ENCODE measurements at places on chromosomes 13 and 19.
A peak's percentile ranks its signal among the peaks of the same experiment; 100 is the strongest.

DNA sequence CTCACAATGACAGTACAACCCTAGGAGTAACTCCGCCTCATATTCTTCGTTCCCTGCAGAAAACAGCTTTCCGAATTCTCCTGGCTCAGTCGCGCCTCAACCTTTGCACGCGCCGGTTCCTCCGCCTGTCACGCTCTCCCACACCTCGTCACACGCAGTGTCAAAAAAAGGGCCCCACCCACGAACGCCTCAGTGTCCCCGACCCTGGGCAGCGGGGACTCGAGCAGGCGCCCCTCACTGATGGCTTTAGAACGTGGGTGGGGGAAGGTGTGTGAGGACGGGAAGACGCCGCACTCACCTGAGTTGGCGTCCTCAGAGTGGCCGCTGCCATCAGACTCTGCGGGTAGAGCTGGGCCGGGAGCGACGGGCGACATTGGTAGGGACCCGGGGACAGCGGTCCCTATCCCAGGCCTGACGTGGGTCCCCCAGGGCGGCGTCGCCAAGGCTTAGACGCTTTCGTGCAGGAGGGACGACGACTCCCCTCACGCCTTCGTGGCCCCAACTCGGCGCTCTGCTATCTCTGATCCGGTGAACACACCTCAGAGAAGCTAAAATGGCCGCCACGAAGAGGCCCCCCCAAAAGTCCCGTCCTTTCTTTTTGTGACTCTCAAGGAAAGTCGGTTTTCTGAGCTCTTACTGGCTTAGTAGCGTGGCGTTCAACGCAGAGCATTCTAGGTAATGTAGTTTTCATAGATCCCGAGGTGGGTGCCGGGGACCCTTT, at the start of gene ZNF154:
Gene ZNF154 (minus strand): TSS at position 564 of the 721 bp plus-strand sequence. CDS start 233 bp downstream, at position 331.
- no peak for DNase-seq

GRCh38 chr13:75587679-75588078, 38.1 kb downstream of the UCHL3 start:
- no peak for DNase-seq

DNA sequence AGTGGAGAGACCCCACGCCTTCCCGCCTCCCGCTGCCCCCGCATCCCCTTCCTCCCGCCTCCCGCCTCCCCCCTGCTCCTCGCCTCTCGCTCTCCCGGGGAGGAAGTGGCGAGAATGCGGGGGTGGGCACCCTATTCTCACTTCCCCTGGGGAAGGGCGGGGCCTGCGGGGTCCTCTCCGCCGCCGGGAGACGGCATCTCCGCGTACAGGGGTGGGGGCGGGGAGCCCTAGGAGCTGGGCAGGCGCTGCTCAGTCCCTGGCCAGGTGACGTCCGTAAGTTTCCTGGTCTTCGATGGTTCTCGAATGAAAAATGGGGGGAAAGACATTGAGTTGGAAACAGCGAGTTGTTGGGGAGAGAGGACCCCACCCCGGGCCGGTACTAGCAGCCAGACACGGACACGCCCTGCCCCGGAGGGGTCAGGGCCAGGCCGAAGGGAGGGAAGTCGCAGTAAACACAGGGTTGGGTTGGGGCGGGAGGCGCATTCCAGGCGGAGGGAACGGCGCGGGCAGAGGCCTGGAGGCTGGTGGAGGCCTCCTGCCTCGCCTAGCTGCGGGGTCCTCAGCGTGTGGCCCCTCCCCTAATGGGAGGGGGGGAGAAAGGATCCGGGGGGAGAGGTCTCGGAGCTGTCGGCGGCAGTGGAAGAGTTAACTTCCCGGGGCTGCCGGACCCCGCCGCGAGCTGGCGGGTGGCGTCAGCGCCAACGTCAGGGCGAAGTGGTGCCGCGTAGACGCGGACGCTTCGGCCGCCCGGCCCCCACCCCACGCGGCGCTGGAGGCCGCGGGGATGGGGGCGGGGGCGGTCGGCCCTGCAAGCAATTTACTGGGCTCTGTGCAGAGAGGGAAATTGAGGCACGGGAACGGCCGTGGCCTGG, 10.4 kb upstream of the JUND start:
- peak; percentile 66 for DNase-seq

DNA sequence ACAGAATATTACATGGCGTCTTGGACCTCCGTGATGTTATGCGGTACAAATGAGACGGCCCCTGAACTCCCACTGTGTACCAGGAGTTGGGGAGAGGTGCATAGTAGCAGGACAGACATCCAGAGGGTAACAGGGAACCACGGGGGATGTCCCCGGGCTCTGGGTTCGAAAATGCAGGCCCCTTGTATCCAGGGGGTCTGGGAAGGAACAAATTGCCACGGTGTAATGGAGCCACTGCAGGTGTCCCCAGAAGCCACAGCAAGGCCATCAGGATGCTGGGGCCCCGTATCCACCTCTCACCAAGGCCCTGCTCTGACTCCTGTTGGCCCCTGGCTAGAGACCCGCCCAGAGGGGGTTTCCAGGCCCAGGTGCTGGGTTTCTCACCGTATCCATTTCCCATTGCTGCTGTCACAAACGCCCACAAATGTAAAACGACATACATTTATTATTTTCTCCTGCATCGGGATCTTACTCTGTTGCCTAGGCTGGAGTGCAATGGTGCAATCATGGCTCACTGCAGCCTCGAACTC, 77.8 kb downstream of the INSR start:
- no peak for DNase-seq

GRCh38 chr13:38990693-38991092, at the start of gene STOML3:
Gene STOML3, minus strand, starts transcription at chr13:38990831. Its CDS starts 110 bp downstream, at chr13:38990721.
- DNase-seq, result no peak

DNA sequence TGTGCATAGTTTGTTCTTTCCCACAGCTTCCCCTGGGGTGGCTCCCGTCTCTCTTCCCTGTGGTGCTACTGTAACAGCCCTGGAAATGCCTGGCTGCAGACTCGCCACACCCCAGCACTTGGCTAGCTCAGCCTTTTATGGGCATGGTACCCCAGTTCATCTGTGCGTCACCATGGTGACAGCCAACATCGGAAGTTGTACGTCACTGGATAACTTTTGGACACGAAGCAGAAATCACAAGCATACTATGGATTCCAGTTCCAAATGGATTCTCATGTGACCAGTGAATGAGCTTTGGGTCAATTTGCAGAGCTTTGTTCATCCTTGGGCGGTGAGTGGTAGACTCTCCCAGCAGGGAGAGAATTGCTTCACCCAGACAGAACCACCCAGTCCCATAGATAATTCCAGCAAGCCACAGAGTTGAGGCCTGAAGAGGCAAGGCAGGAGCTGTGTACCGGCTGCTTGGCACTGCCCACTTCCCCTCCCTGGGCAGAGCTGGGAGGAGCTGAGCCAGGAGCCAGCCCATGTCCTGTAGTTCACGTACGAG, 54.4 kb downstream of the COL4A2 start:
- DNase-seq, result no peak

- no peak for DNase-seq
Measured at GRCh38 chr13:112615391-112615790, 27.4 kb upstream of the TUBGCP3 start.

DNA sequence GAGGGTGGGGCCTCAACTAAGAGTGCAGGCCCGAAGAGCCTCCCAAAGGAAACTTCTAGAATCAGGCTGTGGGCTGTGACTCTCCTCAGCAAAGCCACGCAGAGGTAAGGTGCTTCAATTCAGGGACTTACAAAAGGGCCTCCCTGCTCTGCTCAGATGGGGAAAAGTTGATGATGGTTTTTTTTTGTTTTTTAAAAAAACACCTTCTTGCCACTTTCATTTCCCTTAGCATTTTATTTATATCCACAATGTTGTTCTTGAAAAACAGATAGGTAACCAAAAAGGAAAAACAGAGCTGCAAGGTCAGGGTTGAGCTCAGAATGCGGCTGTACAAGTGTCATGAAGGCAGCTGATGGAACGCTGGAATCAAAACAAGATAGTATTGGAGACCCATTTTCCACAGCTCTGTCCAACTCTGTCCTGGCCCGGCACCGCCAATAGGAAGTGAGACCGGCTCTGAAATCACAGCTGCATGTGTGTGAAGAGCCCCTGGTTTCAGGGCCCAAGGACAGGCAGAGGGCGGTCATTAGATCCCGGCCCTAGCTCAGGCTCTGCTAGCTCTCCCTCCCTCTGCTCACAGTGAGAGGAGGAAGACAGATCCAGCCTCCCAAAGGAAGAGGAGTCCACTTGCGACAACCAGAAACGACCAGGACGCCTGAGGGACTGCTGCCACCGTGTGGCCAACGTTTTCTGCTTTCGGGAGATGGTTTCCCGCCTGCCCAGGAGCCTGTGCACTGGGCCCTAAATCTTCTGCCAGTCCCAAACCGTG, 58.3 kb downstream of the KLF2 start:
- peak; percentile 75 for DNase-seq

DNA sequence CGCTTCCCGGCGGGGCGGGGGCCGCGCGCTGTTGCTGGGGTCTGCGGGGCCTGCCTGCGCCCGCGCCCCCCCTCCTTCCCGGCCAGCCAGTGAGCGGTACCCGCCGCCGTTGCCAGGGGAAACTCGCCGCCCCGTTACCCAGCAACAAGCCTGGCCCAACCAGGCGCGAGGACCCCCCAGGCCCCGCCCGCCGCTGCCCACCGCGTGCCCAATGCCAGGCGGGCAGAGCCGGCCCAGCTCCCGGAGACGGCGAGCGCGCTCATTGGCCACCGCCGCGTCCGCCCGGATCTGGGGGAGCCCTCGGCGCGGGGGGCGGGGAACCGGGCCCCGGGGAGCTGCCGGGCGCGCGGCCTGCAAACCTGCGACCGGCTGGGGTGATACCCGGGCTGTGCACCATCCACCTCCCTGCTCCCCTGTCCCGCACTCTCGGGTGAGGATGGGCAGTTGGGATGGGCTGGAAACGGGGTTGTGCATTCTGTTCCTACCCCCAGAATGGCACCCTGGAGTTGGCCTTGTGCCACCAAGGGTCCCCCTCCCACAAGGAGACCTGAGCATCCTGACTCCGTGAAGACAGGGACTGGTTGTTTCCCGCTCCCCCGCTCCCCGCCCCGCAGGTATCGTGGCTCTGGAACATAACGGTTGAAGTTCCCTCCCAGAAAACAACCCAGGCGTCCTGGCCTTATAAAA, 8.8 kb upstream of the BBC3 start:
- peak; percentile 60 for DNase-seq

DNA sequence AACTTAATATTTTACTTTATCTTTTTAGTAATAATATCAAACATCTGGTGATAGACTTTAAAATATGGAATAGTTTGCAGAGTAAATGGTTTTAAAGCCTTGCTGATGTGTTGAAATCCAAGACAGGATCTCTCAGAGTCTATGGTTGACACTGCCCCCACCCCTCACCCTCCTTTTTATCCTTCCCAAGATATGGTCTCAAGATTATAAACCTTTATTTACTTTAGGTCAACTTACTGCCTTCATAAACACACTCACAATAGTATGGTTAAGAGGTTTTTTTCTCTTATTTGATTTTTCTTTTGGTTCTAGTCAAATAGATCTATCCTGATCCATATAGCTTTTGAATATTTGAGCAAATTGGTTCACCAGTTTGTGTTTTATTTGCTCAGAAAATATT, 39.0 kb downstream of the PAN3 start:
- no peak for DNase-seq

DNA sequence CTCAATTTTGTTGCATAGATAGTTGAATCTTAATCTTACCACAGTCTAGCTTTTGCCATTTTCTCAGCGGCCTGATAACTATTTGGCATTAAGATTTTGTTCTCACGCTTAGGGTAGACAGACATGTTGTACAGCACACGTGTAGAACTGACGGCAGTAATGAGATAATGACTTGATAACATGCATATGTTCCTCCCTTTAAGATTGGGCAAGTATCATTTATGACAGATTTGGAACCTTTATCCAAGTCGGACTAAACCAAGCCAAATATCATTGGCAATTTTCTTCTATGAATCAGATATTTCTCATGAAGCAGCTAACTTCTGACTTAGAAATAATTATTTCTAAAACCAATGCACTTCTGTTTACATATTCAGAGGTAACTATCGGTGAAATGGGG, 205.5 kb downstream of the NDFIP2 start:
- DNase-seq, result no peak

GRCh38 chr19:52226652-52227051, 36.8 kb downstream of the PPP2R1A start:
- no peak for DNase-seq

- no peak for DNase-seq
Measured at GRCh38 chr19:30023330-30023729, 81.3 kb downstream of the URI1 start.

- DNase-seq, result no peak
Measured at GRCh38 chr19:3760871-3761361, 576 bp downstream of the APBA3 start.

GRCh38 chr19:35224681-35225571, 3.6 kb downstream of the FAM187B start:
- no peak for DNase-seq

Measured in T-helper 9 cell (primary cell).